ENCODE measurements at places on chromosomes 6 and 20. TPM values are rescaled to one million over a fixed set of nuclear protein-coding genes. Genes with fewer than 3 reads are reported as not detected.

GRCh38 chr6:156698239-156699016 is 78.8 kb upstream of the ARID1B start:
- no peak overlapping the region for H3K4me3 ChIP-seq
- no peaks in the 10 kb centered on the region for H3K36me3 ChIP-seq
- H3K4me1 ChIP-seq, result no peaks in the 10 kb centered on the region
- no peaks in the 10 kb centered on the region for H3K27me3 ChIP-seq

GRCh38 chr6:44569131-44569530 is 181.6 kb downstream of the CDC5L start:
- H3K36me3 ChIP-seq, result no peaks in the 10 kb centered on the region
- H3K4me1 ChIP-seq, result peaks cover 51% of the 10 kb centered on the region
- no peak overlapping the region for H3K4me3 ChIP-seq
- H3K27ac ChIP-seq, result no peak overlapping the region
- no peaks in the 10 kb centered on the region for H3K27me3 ChIP-seq

DNA sequence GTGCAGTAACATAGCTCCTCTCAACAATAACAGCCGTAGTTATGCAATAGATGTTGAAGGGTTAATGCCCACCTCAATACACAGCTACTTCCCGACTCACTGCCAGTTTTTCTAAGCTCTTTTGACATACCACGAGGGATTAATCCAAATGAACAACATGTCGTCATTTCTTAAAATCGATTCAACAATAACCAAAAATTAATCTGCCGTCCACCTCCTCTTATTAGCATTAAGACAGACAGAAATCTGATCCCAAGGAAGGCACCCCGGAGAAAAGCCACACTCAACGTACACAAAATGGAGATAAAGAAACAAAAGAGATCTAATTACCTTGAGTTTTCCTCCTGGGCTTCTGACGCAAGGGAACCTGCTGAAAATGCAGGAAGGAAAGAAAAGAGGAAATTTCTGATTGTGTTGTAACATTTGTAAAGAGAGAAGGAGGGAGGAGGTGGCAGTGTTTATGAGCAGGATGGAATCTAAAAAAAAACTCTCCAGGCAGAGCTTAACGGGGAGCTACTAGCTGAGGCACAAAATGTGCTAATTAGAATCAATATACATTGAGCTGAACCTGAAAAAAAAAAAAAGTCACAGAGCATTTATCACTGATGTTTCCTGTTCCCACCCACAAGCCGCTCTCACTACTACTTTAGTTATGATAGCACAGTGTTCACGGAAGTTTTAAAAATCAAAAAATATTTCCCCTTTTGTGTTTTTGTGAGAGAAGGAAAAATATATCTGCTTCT is 109.3 kb downstream of the IPCEF1 start:
- H3K27me3 ChIP-seq, result peaks cover 7% of the 10 kb centered on the region
- DNase-seq, result no peak
- no peaks in the 10 kb centered on the region for H3K36me3 ChIP-seq
- H3K4me1 ChIP-seq, result no peaks in the 10 kb centered on the region
- H3K4me3 ChIP-seq, result no peak overlapping the region

ATXN1 gene
- total RNA-seq, result 20.8 TPM

Measured in SJSA1 (cell line).